ENCODE measurements at places on chromosomes 7 and 10.

GRCh38 chr10:77710081-77710551 lies 72.5 kb upstream of the KCNMA1 start:
- DNase-seq, result no peak

GRCh38 chr10:99329304-99329553 lies at the start of gene CNNM1:
Gene CNNM1, plus strand, starts transcription at chr10:99329356. Its CDS starts 32 bp downstream, at chr10:99329388.
- peak; percentile 41 for DNase-seq

- DNase-seq, result no peak
Measured at GRCh38 chr10:15043674-15044073, at the start of gene OLAH. Gene OLAH, plus strand, starts transcription at chr10:15043943. Its CDS starts 3,346 bp downstream, at chr10:15047289.

DNA sequence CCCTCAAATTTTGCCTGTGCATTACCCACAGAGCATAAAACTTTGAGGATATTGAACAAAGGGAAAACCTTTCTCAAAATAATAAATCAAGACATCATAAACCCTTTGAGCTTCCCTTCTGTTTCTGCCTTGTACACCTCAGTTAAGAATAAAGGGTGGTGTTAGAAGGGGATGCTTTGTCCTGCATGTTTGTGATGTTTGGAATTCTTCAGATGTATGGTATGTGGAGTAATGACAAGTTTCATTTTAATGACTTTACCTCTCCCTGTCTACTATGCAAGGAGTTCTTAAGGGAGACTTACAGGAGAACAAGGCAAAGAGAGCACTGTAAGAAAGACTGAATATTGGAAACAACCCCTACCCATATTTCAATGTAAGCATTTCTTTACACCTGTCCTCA lies 99.2 kb downstream of the HECW1 start:
- no peak for DNase-seq

DNA sequence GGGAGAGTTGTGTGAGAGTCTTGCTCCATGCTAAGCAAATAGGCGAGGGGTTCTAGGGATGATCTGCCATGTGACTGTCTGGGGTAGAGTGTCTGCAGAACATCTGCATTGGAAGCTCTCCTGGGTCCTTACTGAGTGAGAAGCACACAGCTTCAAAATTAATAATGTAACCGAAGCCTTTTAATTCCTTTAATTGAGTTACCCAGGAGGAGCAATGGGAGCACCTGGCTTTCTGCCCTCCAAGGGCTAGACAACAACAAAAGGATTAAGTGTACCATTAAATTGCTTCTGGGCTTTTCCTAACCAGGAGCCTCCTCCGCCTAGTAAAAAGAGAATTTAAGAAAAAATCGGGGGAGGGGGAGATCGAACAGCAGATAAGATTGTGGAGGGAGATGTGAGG lies 102.0 kb upstream of the TBX20 start:
- no peak for DNase-seq

GRCh38 chr7:99631295-99632109 lies 14.8 kb downstream of the ZSCAN25 start:
- no peak for DNase-seq

DNA sequence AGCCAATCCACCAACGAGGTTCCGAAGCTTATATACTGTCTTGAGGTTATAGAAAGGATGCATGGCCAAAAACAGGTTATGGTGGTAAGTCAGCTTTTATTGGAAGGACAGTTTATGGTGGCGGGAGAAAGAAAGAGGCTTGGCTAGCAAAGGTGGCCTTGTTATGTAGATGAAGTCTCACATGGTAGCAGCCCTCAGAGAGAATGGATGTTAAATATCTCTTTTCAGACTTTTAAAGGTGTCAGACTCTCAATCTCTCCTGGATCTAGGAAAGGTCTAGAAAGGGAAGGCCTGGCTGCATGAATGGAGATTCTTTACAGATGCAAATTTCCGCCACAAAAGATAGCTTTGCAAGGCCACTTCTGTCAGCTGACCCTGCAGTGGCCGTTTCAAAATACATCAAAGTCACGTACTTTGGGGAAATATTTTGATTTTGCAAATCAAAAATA lies 333.8 kb downstream of the GALNT17 start:
- DNase-seq, result no peak

DNA sequence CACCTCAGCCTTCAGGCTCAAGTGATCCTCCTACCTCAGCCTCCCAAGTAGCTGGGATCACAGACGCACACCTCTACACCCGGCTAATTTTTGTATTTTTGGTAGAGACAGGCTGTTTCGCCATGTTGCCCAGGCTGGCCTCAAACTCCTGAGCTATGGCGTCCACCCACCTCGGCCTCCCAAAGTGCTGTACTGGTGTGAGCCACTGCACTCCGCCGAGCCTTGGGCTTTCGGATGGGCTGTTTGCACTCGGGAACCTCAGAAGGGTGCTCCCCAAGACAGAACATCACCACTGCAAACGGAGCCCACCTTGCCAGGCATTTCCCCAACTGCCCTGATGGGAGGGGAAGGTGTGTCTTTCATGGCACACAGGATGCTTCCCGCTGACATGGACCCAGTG lies 27.3 kb downstream of the TMEM120A start:
- no peak for DNase-seq

DNA sequence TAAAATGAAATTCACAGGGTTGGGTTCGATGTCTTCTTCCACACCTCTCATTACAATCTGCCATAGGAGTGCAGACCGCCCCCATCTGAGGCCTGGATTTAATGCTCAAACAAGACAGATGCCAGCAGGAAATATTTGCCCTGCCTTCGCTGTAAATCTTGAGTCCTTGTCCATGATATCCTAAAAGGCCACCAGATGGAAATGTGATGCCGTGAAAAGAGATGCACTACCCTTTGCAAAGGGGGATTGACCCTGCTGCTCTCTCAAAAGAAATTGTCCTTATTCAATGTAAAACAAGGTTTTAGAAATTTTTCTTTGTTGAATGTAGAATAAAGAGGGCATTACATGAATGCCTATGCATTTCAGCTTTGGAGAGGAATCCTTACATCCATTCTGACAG lies 37.5 kb downstream of the AGAP4 start:
- DNase-seq, result no peak

DNA sequence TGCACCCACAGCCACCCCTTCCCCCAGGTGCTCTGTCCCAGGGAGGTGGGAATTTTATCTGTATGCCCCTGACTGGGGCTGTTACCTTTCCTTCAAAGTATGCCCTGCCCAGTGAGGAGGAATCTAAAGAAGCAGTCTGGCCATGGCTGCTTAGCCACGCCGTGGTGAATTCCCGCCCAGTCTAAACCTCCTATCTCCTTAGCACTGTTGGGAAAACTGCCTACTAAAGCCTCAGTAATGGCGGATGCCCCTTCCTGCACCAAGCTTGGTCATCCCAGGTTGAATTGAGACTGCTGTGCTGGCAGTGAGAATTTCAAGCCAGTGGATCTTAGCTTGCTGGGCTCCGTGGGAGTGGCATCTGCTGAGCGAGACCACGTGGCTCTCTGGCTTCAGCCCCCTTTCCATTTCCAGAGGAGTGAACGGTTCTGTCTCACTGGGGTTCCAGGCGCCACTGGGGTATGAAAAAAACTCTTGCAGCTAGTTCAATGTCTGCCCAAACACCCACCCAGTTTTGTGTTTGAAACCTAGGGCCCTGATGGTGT lies 87.2 kb downstream of the ABCC2 start:
- no peak for DNase-seq

DNA sequence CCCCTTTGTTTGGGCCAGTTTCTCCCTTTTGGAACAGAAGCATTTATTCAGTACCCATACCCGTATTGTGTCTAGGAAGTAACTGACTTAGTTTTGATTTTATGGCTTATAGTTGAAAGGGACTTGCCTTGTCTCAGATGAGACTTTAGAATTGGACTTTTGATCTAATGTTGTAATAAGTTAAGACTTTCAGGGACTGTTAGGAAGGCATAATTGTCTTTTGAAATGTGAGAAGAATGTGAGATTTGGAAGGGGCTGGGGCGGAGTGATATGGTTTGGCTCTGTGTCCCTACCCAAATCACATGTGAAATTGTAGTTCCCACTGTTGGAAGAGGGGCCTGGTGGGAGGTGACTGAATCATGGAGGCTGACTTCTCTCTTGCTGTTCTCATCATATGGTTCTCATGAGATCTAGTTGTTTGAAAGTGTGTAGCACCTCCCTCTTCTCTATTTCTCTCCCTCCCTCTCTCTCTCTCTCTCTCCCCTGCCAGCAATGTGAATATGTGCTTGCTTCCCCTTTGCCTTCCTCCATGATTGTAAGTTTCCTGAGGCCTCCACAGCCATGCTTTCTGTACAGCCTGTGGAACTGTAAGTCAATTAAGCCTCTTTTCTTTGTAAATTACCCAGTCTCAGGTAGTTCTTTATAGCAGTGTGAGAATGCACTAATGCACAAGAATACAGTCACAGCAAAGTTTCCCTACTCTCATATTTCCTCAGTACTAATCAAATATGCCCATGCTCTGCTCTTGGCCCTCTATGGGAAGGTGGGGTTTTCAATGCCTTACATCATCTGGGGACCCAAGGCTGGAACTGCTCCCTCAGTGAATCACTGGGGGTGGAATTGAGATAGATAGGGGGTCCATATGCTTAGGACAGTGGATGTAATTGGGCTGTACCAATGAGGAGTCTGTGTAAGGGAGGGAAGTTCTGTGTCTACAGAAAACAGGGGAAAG lies 17.2 kb upstream of the AKR1C1 start:
- DNase-seq, result no peak

All from stimulated activated CD4-positive, alpha-beta T cell treated with anti-CD3 and anti-CD28 coated beads, Interleukin-4, amount 100 ng/mL, for 1 hour (primary cell).